Immature natural killer cell (primary cell): ENCODE measurements at places on chromosomes 11 and 22.

DNA sequence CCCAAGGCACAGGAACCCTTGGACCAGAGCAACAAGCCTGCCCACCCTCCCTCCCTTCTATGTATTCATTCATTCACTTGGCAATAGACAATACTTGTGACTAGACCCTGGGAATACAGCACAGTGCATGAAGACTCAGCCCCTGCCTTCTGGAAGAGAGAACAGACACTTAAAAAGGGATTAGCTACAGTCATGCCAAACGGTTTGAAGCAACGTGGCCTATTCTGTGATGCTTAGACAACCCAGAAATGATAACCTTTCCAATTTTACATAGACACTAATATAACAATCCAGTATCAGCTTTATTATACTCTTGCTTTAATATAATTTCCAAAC lies 52.6 kb downstream of the KREMEN1 start:
- DNase-seq, result no peak

DNA sequence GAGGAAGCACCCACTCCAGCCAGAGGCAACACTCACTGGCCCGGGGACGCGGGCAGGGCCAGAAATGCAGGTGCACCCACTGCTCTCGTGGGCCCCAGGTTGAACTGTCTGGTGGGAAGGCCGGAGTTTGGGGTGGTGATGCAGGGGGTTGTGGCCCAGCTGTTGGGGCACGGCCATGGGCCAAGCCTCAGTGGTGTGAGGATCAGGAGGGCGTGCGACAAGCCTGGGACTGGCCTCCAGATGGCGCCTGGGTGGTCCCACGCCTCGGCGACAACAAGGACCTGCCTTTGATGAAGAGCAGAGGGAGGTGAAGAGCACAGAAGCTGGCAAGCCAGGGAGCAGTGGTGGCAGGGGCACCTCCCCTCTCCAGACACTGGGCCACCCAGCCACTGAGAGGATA lies 240.8 kb downstream of the BRD1 start:
- no peak for DNase-seq

- no peak for DNase-seq
Observed at GRCh38 chr11:125370561-125371389, 125.3 kb downstream of the FEZ1 start.

DNA sequence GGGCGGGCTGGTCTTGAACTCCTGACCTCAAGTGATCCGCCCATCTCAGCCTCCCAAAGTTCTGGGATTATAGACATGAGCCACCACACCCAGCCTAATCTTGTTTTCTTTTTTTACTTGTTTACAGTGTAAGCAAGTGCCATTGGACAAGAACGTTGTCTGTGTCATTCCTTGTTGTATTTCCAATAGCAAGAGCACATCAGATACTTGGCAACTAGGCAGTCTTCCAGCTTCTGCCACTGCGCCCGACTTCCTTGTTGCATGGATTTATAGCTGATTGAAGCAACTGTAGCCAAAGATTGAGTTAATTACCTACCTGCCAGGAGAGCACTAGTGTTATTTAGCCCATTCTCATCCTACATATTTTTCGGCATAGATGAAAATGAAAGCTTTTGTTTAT lies 3.1 kb upstream of the SGSM3 start:
- DNase-seq, result no peak

GRCh38 chr11:103662880-103663279 lies 373.6 kb upstream of the DDI1 start:
- DNase-seq, result no peak

DNA sequence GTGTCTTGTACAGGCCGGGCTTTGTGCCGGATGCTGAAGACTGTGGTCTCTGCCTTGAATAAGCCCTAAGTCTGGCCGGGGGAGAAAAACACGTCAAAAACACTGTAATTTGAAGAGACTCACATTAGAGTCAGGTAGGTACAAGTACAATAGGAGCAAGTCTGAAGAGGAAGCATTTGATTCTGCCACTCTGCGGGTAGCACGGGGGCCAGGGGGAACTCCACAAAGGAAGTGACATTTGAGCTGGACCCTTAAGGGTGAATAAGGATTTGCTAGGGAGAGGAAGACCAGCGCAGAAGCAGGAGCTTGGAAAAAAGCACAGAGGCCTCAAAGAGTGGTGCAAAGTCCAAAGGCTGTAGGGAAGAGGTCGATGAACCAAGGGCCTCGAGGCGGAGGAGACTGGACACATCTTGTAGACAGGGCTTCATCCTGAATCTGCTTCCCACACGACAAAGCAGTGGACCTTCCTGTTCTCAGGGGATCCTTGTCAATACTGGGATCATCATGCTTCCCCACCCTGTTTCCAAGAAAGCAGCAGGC lies 38.7 kb downstream of the BUD13 start:
- DNase-seq, result no peak

DNA sequence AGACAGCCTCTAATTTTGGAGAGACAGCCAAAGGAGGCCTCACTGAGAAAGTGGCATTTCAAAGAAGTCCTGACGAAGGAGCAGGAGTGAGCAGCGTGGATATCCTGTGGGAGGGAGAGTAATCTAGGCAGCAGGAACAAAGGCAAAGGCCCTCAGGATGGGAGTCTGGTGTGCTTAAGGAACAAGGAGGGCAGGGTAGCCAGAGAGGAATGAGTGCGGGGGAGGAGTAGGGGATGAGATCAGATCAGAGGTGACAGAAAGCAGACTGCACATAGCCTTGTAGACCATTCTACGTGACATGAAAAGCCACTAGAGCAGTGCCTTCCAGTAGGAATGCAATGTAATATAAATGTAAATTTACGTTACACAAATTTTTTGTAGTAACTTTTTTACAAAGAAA lies 5.6 kb downstream of the SLC36A4 start:
- no peak for DNase-seq

- no peak for DNase-seq
Observed at GRCh38 chr22:25757686-25758085, 15.7 kb downstream of the MYO18B start.
